ENCODE measurements at places on chromosomes 3 and 15.

- DNase-seq: no peak
These were observed 12.5 kb upstream of the CAMKV start for GRCh38 chr3:49882166-49882565.

GRCh38 chr3:83523470-83524073, 1435.2 kb upstream of the CADM2 start:
- no peak for DNase-seq

DNA sequence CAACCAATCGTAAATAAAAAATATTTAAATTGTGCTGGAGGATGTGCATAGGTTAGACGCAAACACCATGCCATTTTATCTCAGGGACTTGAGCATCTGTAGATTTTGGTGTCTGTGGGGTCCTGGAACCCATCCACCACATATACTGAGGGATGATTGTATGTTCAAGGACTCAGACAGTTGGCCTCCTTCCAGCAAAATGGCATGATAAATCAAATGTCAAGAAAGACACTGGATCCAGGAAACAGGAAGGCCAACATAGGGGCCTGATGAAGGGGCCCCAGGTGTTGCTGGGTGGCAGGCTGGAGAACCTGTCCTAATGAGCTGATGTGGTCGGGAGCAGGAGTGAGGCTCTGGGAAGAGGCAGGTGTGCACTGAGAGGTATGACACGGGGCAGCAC, 289.5 kb downstream of the GABRG3 start:
- DNase-seq: no peak

DNA sequence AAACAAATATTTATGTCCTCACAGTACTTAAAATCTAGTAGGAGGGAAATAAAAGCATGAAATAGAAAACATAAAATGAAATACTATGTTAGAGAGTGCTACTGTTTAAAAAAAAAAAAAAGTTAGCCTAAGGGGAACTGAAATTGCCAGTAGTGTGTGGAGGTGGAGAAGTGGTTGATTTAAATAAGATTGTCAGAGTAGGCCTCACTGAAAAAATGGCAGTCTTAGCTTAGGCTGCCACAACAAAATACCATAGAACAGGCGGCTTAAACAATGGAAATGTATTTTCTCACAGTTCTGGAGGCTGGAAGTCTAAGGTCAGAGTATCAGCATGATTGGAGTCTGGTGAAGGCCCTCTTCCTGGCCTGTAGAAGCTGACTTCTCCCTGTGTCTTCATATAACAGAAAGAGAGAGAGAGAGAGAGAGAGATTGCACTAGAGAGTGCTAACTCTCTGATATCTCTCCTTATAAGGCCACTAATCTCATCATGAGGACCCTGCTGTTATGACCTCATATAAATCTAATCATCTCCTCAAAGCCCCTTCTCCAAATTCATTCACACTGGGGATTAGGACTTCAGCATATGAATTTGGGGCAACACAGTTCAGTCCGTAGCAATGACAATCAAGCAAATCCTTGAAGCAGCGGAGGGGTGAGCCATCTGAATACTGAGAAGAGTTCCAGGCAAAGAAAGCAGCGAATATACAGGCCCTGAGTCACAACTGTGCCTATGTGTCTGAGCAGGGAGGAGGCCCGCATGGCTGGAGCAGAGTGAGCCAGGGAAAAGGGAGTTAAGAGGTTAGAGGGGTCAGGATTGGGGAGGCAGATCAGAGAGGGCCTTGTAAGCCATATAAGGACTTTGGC, 23.6 kb upstream of the LRRC34 start:
- no peak for DNase-seq
